ENCODE measurements at places on chromosomes 5 and 9. TPM values are rescaled to one million over a fixed set of nuclear protein-coding genes. Genes with fewer than 3 reads are reported as not detected.

Gene TMC1
- total RNA-seq: 0.21 TPM

DNA sequence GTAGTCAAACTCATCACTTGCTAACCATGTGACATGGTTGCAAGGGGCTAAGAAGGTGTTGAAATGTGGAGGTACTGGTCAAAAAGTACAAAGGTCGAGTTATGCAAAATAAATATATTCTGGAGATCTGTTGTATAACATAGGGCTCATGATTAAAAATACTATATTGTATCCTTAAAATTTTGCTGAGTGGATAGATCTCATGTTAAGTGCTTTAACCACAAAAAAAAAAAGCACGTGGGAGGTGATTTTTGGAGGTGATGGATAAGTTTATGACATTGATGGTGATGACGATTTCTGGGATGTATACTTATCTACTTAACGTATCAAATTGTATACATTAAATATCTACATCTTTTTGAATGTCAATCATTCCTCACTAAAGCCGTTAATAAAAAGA lies 96.2 kb upstream of the PAPPA start:
- no peaks in the 10 kb centered on the region for H3K4me1 ChIP-seq
- H3K27me3 ChIP-seq: no peaks in the 10 kb centered on the region
- H3K27ac ChIP-seq: no peak overlapping the region
- DNase-seq: no peak
- H3K36me3 ChIP-seq: no peaks in the 10 kb centered on the region

DNA sequence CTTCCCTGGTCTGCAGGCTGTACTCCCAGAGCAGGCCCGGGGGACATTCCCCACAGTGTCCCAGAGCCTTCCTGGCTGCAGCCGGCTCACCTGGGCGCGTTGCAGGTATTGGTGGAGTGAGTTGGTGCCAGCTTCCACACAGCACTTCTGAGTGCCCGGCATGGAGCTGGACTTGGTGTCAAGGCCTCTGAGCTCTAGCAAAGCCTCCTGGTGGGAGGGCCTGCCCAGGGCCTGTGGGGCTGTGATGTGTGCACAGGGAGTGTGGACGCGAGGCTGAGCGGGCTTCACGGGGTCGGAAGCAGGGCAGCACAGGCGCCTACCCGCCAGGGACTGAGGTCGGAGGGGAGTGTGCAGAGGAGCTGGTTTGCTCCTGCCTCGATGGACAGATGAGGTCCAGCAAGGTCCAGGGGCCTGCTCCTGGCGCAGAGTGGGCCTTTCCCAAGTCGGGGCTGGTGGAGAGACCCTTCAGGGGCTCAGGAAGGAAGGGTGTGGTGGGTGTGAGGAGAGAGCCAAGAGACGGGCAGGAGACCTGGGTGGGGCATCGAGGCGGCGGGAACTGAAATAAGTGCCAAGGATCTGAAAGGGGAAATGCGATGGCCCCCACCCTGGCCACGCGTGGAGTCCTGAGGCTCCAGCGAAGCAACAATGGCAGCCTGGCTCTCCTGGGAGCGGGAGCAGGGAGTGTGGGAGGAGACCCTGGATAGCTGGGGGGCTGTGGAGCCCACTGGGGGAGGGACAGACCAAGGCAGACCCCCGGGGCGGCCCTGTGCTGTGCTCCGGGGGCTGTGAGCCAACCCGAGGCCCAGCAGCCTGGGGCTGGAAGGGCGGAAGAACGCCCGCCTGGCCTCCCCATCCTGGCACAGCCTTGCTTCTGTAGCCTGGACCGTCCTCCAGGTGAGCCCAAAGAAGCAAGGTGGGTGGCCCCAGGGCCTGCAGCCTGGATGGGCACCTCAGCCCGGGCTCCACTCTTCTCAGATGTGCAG lies 78.4 kb downstream of the RXRA start:
- H3K27me3 ChIP-seq: no peaks in the 10 kb centered on the region
- H3K36me3 ChIP-seq: peaks cover 2% of the 10 kb centered on the region
- DNase-seq: no peak
- H3K4me3 ChIP-seq: no peak overlapping the region
- peaks cover 14% of the 10 kb centered on the region for H3K4me1 ChIP-seq

Gene CYLC2
- total RNA-seq: not detected

DNA sequence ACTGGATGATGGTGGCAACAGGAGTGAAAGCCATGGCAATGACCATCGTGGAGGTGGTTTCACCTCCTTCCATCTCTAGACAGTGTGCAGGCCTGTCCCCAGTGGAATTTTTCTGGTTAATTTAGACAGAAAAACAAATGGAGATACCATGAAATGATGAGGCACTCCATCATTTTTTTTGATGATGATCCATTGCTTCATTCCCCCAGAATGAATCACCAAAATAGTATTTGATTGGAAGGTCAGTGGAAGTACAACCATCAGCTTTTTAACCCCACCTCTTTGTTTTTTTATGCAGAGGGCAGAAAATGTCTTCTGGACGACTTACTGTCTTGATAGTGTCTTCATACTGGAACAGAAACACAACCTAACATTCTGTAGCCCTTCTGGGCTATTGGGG lies 42.6 kb upstream of the ADRA1B start:
- no peaks in the 10 kb centered on the region for H3K36me3 ChIP-seq
- no peak overlapping the region for H3K4me3 ChIP-seq
- no peaks in the 10 kb centered on the region for H3K27me3 ChIP-seq
- DNase-seq: no peak

GRCh38 chr5:28542987-28543386 lies 1504.6 kb upstream of the CDH9 start:
- DNase-seq: peak; percentile 3
- H3K4me1 ChIP-seq: no peaks in the 10 kb centered on the region
- no peaks in the 10 kb centered on the region for H3K27me3 ChIP-seq
- no peak overlapping the region for H3K27ac ChIP-seq

DNA sequence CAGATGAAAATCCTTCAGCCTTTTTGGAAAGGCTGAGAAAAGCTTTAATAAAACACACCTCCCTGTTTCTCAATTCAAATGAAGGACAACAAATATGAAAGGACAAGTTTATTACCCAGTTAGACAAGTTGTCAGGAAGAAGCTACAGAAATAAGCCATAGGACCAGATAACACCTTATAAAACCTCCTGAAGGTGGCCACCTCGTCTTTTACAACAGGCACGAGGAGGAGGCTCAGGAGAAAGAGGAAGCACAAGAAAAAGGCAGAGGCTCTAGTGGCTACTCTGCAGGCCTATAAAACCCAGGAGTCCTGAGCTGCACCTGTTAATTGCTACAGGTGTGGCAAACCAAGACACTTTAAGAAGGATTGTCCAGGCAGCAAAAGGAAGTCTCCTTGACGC lies 352.1 kb upstream of the CDH18 start:
- H3K36me3 ChIP-seq: no peaks in the 10 kb centered on the region
- H3K27ac ChIP-seq: no peak overlapping the region
- no peaks in the 10 kb centered on the region for H3K4me1 ChIP-seq
- H3K27me3 ChIP-seq: no peaks in the 10 kb centered on the region
- no peak overlapping the region for H3K4me3 ChIP-seq
- DNase-seq: no peak

DNA sequence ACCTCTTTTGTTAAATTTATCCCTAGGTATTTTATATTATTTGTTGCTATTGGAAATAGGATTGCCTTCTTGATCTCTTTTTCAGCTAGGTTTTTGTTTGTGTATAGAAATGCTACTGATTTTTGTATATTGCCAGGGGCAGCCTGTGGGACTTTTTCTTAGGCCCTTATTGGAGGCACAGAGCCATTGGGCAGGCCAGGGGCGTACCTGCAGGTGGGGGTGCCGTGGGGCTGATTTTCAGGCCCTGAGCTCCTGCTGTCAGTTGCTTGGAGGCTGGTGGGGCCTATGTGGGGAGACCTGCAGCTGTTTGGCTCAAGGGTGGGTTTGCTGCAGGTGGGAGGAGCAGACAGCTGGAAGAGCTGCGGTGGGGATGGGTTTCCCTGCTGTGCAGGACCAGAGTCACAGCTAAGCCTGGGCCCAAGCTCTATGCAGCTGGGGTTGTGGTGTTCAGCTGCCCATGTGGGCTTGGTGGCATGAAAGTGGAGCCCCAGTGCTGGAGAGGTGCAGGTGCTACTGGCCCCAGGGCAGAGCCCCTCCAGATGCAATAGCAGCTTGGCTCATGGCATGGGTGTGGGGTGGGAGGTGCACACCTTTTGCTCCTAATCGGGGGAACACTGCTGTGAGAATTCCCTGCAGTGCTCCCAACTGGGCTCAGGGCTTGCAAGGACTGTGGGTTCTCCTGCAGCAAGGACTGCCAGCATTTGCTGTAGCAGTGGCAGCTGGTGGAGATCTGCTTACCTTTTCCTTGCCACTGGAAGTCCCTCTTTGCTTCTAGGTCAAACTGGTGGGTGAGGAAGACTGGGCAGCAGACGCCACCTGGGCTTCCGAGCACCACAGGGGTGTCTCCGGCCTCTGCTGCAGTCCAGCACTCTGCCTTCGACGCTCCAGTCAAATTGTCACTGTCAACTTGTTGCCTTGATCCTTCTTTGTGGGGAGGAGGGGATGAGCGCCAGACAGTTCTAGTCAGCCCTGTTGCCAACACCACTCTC lies 7.6 kb upstream of the CLPTM1L start:
- DNase-seq: no peak
- H3K36me3 ChIP-seq: no peaks in the 10 kb centered on the region
- no peak overlapping the region for H3K4me3 ChIP-seq
- H3K4me1 ChIP-seq: no peaks in the 10 kb centered on the region
- no peak overlapping the region for H3K27ac ChIP-seq

- no peak overlapping the region for H3K4me3 ChIP-seq
- DNase-seq: no peak
- no peaks in the 10 kb centered on the region for H3K36me3 ChIP-seq
- H3K27ac ChIP-seq: peak overlapping the region; percentile 11
Measured at GRCh38 chr5:172456076-172456722, 1.9 kb upstream of the SH3PXD2B start.

DNA sequence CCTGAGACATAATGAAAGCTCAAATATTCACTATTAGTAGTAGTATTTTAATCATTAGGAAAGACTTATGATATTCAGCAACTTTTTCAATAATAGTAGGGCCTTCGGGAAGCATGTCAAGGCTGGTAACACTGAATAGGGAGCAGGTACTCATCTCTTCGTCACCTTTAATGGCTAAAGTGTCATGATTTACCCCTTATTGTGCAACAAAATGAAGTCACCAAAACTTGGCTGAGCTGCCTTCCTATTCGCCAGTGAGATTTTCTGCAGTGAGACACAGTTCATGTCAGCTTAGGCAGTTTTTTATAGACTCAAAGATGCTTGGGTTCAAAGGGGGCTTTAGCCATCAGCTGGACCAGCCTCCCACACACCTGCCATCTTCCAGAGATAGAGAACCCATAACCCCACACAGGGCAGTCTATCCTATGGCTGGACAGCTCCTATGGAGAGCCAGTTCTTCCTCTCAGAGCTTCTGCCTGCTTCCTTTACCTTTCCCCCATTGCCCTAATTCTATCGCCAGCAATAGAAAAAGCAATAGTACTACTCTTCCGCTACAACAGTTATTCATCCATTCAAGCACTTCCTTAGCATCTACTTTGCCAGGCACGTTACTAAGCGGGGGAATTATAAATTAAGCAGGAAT lies 2.3 kb upstream of the CPLX2 start:
- no peaks in the 10 kb centered on the region for H3K4me1 ChIP-seq
- no peak overlapping the region for H3K4me3 ChIP-seq
- peaks cover 3% of the 10 kb centered on the region for H3K27me3 ChIP-seq
- no peaks in the 10 kb centered on the region for H3K36me3 ChIP-seq
- no peak for DNase-seq

Gene GPRIN1
- total RNA-seq: 1.1 TPM

- no peaks in the 10 kb centered on the region for H3K36me3 ChIP-seq
- H3K27ac ChIP-seq: no peak overlapping the region
- no peaks in the 10 kb centered on the region for H3K27me3 ChIP-seq
- DNase-seq: no peak
- no peak overlapping the region for H3K4me3 ChIP-seq
Measured at GRCh38 chr5:143134269-143134668, 269.2 kb downstream of the NR3C1 start.

Gene SLC6A7
- total RNA-seq: 0.06 TPM

DNA sequence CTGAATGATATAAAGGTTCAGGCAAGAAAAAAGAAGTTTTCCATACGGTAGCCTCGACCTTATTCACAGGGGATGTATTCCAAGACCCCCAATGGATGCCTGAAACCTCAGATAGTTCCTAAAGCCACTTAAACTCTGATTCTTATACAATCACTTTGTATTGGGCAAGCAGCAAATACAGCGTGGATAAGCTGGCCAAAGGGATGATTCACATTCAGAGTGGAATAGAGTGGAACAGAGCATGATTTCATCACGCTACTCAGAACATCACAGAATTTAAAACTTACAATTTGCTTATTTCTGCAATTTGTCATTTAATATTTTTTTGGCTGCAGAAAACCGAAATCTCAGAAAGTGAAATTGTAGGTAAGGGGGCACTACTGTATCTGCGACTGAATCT lies 40.5 kb upstream of the CDH18 start:
- H3K27ac ChIP-seq: no peak overlapping the region
- H3K36me3 ChIP-seq: no peaks in the 10 kb centered on the region
- H3K4me3 ChIP-seq: no peak overlapping the region

- no peak overlapping the region for H3K4me3 ChIP-seq
- H3K27me3 ChIP-seq: no peaks in the 10 kb centered on the region
- H3K4me1 ChIP-seq: peaks cover 12% of the 10 kb centered on the region
- no peak overlapping the region for H3K27ac ChIP-seq
Measured at GRCh38 chr9:89903141-89903475, 298.3 kb downstream of the GADD45G start.

DNA sequence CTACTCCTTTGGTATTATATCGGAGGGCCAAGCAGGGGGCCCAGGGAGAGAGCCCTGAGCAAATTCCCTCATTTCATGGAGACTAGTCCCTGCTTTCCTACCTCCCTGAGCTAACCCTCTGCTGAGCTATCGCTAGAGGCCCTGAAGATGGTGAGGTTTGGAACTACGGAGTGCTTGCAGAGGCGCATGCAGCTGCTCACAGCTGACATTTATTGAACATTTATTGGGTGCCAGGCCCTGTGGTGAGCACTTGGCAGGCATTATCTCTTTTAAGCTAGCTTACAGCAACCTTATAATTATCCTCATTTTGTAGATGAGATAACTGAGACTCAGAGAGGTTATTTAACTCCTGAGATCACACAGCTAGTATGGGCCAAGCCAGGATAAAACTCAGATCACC lies 9.8 kb downstream of the FAT2 start:
- H3K4me3 ChIP-seq: no peak overlapping the region
- DNase-seq: no peak
- no peaks in the 10 kb centered on the region for H3K4me1 ChIP-seq
- H3K36me3 ChIP-seq: no peaks in the 10 kb centered on the region

- no peaks in the 10 kb centered on the region for H3K27me3 ChIP-seq
- H3K4me1 ChIP-seq: peaks cover 18% of the 10 kb centered on the region
- H3K36me3 ChIP-seq: no peaks in the 10 kb centered on the region
Measured at GRCh38 chr5:153671653-153672346, 181.3 kb downstream of the GRIA1 start.

- H3K27ac ChIP-seq: no peak overlapping the region
- DNase-seq: no peak
- H3K4me1 ChIP-seq: peaks cover 15% of the 10 kb centered on the region
- no peaks in the 10 kb centered on the region for H3K27me3 ChIP-seq
- peaks cover 3% of the 10 kb centered on the region for H3K36me3 ChIP-seq
- no peak overlapping the region for H3K4me3 ChIP-seq
Measured at GRCh38 chr5:172111852-172112225, 76.2 kb downstream of the STK10 start.

- H3K27me3 ChIP-seq: no peaks in the 10 kb centered on the region
- H3K4me3 ChIP-seq: no peak overlapping the region
- H3K36me3 ChIP-seq: no peaks in the 10 kb centered on the region
- H3K4me1 ChIP-seq: no peaks in the 10 kb centered on the region
Measured at GRCh38 chr5:135085936-135086725, 52.1 kb upstream of the PITX1 start.

Gene IL17B
- 0.34 TPM for total RNA-seq

- H3K27ac ChIP-seq: no peak overlapping the region
- no peak overlapping the region for H3K4me3 ChIP-seq
- no peaks in the 10 kb centered on the region for H3K4me1 ChIP-seq
- no peaks in the 10 kb centered on the region for H3K27me3 ChIP-seq
Measured at GRCh38 chr5:79663212-79663611, 26.4 kb upstream of the CMYA5 start.

Gene NDST1
- 145 TPM for total RNA-seq

Data from lung (tissue), 17 donors.